A172 (cell line): ENCODE measurements at places on chromosomes 1 and 21. TPM values are rescaled to one million over a fixed set of nuclear protein-coding genes. Genes with fewer than 3 reads are reported as not detected.
A peak's percentile ranks its signal among the peaks of the same experiment; 100 is the strongest.

GRCh38 chr1:42691157-42691498 is 8.9 kb downstream of the YBX1 start:
- no peak for DNase-seq

DNA sequence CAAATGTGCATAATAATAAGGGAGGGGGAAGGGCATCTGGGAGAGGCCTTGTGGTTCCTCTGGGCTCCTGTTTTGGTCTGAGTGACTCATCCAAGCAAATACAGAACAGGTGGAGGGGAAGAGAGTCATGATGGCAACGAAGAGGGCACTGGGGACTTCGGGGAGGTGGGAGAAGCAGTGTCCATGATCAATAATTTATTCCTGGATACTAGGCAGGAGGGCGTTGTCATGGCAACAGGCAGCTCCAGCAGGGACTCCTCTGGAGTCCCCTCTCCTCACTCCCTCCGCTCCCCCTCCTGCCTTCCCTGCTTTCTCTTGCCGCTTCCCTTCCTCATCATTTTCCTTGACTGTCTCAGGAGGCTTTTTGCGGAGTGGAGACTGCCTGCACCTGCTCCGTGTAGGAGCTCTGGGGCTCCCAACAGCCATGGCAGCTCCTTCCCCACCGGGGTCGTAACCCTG is 12.3 kb upstream of the NFASC start:
- peak; percentile 25 for DNase-seq

The SPRR2F gene
- total RNA-seq: not detected in 2 replicates

DNA sequence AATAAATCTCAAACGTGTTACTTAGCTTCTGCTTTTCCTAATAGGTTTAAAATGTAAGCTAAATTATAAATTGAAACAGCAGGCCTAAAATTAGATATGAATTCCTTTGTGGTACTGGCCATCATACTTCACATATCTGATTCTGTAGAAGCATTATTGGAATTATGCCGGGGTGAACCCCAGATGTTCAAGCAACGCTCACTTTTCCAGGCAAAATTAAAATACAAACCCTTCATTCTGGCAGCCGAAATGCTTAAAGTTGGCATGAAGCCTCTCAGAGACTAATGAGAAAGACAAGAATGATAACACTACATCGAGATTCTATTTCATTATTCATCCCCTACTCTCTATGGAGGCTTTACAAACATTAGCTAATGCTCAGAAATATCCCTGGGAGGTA is 1352.7 kb upstream of the ADGRL2 start:
- no peak for DNase-seq

The VCAM1 gene
- 0.05 and 1.1 TPM in 2 replicates for total RNA-seq

- DNase-seq: peak; percentile 72
Measured at GRCh38 chr1:160256396-160257046, 5.8 kb downstream of the DCAF8 start.

DNA sequence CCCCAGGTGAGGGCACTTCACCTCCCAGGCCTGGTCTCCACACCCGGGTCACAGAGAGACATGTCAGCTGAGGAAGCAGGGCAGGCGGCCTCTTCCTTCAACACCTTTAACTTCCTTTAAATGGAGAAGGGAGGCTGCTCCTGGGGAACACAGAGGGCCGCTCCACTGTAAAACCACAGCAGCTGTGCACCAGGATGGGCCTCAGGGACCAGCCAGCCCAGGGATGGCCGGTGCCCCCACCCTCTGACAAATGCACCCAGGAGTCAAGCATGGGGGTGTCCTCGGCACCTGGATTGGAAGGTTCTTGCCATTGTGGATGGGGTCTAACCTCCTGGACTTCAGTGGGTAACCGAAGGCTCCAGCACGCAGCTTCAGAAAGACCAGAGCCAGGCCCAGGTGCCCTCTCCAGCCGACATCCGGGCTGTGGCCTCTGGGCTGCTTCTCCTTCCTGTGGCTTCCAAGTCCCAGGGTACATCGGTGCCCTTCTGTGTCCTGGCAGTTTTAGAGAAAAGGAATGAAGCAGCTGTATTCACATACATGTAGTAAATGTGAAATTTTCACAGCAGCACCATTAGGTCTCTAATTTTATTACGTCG is 121.7 kb upstream of the COL6A1 start:
- no peak for DNase-seq

The RGS8 gene
- total RNA-seq: 0.29 TPM in 1 of 2 replicates, not detected in the other

The RCAN1 gene
- 56.2 and 61.5 TPM in 2 replicates for total RNA-seq

- peak; percentile 29 for DNase-seq
Measured at GRCh38 chr21:36589352-36589971, 109.5 kb upstream of the SIM2 start.

The ATF3 gene
- total RNA-seq: 0.86 and 1.0 TPM in 2 replicates

- no peak for DNase-seq
Measured at GRCh38 chr1:147238053-147238902, 4.2 kb upstream of the CHD1L start.

DNA sequence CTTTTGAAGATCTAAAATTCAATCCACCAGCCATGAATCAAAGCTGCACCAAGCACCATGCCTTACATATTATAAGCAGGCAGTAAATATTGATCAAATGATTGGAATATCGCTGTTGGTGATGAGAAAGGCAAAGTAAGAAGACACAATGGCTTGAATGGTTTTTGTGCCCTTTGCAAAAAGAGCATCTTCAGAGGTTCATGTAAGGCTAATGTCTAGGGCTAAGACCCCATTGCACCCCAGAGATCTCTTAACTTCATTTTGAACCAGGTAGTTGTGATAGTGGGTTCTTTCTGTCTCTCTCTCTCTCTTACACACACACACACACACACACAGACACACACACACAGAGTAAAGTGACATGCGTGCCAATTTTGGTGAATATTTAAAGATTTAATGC is 12.0 kb downstream of the PROX1 start:
- DNase-seq: no peak

DNA sequence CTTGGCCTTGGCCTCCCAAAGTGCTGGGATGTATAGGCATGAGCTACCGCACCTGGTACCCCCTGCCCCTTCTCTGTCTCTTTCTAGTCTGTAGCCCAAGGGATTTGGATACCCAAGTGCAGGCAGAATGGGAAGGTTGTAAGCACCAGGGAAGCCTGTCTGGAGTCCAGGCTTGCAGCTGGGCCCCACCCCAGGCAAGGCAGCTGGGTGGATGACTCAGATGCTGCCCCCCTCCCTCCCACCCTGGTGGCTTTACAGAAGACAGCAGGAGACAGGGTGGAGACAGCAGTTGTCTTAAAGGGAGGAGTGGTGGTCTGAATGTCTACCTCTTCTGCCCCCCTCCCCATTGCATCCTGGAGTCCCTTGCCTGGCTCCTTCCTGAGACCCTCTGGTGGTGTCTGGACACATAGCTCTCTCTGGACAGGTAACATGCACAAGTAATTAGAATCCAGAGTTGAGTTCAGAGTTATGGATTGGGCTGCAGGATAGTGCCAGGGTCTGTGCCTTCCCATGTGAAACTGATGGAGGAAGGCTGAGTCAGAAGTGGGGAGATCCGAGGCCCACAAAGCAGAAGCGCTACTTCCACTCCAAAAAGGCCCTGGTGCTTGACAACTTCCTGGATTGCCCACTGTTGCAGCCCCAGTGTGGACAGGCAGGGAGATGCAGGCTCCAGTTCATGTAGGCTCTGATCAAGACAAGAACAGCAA is 5.1 kb downstream of the LMNA start:
- DNase-seq: peak; percentile 93

GRCh38 chr1:6373961-6374720 is 19.4 kb downstream of the ACOT7 start:
- no peak for DNase-seq

The GBP7 gene
- total RNA-seq: not detected in 2 replicates

GRCh38 chr1:2126331-2127186 is 68.0 kb downstream of the FAAP20 start:
- no peak for DNase-seq

The TDRD5 gene
- total RNA-seq: not detected in 2 replicates

The CACNA1E gene
- not detected in 2 replicates for total RNA-seq

The FOXE3 gene
- total RNA-seq: not detected in 2 replicates

GRCh38 chr1:162988869-162989268 is 80.3 kb upstream of the RGS4 start:
- no peak for DNase-seq

The ATP6V1G3 gene
- total RNA-seq: 4.7 and 12.7 TPM in 2 replicates

The CRTC2 gene
- 14.5 and 16.6 TPM in 2 replicates for total RNA-seq

GRCh38 chr1:153483776-153484175 is 23.3 kb upstream of the S100A7 start:
- DNase-seq: no peak

DNA sequence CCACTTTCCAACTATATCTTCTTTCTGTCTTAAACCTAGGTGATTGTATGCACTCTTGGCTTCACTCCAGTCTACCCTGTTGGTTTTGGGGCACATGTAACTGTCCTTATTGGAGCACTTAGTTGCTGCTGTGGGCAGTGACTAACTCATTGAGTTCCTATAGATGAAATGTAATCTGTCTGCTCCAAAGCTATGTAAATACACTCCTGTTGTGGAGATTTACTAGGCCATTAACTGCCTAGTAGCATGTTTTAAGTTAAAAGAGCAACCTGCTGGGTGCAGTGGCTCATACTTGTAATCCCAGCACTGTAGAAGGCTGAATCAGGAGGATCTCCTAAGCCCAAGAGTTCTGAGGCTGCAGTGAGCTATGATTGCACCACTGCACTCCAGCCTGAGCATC is 137.6 kb downstream of the ZMYM4 start:
- DNase-seq: no peak

DNA sequence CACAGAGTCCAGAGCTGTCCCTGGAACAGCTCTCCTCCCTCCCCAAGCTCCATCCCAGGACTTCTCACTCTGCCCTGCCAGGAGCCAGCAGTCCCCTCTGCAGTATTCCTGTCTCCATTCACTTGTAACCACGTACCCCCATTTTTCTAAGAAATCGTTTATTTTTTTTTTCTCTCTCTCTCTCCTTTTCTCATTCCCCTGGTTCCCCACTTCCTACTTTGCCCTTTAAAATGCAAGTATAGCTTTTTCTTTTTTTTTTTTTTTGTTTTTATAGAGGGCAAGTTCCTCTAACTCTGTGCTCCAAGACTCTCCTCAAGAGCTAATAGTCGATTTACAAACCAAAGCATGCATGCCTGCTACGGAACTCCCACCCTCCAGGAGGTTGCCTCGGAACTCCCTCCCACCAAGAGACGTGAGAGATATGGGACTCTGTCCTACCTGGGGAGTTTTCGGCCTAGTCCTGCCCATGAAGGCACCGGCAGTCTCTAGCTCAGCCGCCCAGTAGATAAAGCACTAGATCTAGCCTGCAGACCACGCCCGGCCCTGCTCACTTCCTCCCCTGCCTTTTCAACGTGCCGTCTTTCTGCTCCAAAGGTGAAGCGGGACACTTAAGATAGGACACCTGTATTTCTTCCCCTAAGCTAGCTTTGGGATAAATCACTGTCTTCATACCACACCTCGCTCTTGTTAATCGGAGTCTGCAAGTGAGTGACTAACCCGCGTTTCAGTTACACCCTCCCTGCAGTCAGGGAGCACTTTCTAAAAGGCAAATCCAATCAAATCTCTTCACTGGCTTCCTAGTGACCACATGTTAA is 27.7 kb downstream of the TNFRSF9 start:
- DNase-seq: no peak

The SLC39A1 gene
- total RNA-seq: 192 and 204 TPM in 2 replicates
